Activated naive CD4-positive, alpha-beta T cell treated with anti-CD3 and anti-CD28 coated beads, Interleukin-2, amount 50 U/mL, for 16 hours (primary cell): ENCODE measurements at places on chromosomes 5 and 9.

- DNase-seq = no peak
Observed at GRCh38 chr5:13591621-13592020, 352.9 kb downstream of the DNAH5 start.

GRCh38 chr9:71774920-71775319 lies 6.6 kb upstream of the CEMIP2 start:
- no peak for DNase-seq

DNA sequence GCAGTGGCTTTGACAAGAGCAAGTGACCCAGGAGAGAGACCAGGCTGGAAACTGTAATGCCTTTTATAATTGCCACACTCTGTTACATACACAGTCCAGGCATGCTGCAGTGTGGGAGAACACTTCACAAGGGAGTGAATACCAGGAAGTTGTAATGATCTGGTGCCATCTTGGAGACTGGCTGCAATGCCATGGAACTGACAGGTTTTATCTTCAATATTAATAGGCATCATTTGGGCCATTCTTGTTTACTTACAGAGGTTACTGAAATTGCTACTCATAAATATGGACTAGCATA lies 274.3 kb downstream of the AUH start:
- DNase-seq = no peak

DNA sequence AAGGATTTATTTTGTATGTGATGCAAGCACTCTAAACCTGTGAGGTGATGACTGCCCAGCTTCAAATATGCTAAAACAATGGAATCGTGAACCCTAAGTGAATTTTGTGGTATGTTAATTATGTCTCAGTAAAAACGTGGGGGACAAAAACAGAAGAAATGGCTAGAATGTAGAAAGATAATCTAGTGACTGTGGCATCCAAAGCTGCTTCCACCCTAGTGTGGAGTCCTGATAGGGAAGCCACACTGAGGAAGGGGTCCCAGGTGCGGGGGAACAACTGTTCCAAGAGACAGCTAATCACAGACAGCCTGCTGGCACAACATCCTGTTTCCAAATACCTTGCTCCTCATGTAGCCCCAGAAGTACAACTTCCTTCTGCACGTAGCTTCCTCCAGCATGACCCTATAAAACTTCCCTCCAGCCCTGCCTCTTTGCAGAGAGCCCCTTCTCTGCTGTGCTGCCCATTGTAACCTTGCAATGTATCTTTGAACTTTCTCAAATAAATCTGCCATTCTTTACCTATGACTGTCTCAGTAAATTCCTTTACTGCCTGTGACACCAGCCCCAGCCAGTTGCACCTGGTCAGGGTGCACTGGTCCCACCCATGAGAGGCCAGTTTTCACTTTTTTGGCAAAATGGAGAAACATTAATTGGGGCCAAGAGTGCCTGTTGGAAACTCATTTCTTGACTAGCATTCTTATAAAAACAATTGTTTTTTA lies 4.9 kb downstream of the GMCL2 start:
- DNase-seq = no peak

- no peak for DNase-seq
Observed at GRCh38 chr9:135997090-135998015, 36.2 kb upstream of the UBAC1 start.

DNA sequence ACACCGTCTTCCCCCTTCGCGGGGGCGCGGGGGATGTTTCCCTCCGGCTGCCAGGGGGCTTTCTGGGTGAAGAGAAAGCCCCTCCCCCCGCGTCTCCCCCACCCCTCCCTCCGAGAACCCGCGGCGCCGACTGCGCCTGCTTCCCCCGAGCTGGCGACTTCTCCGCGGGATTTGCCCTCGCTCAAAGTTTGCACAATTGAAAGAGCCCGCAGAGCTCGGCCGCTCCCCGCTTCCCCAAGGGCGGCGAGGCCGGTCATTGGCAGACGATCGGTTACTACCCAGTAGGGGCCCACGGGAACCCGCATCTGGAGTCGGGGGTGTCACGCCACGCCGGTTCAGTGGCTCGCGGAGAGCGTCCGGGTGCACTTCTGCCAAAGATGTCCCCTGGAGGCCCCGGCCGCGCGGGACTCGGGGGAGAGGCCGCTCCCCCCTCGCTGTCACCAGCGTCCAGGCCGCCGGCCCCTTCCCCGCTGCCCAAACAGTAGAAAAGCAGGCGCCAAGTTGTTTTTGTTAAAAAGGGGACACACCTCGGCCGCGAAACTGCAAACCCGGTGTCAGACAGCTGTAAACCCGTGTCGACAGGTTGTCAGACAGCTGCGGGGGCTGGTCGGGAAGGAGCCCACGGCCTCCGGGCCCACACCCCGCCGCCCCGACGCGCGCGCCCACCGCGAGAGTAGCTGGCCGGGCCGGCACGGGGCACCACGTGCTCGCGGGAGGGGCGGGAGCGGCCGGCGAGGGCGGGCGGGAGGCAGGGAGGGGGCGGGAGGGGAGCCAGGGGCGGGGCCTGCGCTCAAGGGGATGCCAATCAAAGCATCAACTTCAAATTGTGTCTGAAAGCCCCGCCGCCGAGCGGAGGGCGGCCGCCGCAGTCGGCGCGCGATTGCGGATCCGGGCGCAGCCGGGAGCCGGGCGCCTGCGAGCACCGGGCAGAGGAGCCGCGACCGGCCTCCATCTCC lies at the start of gene IRX1:
TSS of gene IRX1 (plus strand) at position 827 of the 956 bp plus-strand sequence. CDS start 274 bp downstream, outside the sequence.
- DNase-seq = no peak

DNA sequence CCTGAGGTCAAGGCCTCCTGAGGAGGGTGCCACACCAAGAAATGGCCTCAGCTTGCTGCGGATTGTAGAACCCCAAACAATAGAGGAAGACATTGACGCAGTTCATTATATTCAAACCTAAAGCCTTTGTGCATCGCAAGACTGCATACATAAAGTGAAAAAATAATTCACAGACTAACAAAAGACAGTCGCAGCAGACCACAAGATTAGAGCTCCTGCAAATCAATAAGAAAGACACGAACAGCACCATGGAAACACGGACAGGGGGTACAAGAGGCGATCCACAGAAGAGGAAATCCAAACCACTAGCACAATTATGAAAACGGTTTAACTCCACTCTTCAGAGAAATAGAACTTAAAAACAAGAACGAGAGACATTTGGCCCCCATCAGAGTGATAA lies 10.0 kb upstream of the TCOF1 start:
- DNase-seq = no peak

DNA sequence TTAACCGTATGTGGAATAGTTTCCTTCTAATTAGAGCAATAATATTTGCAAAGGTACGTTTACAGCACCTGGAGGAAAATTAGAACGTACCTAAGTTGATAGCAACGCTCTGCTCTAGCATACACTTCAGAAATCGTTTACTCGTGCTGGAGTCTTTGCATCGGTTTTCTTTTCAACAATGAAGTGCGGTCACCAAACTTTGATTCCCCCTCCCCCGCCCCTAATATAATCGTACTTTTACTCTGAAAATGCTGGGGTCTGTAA lies 506 bp downstream of the ADAMTS19 start:
- no peak for DNase-seq

DNA sequence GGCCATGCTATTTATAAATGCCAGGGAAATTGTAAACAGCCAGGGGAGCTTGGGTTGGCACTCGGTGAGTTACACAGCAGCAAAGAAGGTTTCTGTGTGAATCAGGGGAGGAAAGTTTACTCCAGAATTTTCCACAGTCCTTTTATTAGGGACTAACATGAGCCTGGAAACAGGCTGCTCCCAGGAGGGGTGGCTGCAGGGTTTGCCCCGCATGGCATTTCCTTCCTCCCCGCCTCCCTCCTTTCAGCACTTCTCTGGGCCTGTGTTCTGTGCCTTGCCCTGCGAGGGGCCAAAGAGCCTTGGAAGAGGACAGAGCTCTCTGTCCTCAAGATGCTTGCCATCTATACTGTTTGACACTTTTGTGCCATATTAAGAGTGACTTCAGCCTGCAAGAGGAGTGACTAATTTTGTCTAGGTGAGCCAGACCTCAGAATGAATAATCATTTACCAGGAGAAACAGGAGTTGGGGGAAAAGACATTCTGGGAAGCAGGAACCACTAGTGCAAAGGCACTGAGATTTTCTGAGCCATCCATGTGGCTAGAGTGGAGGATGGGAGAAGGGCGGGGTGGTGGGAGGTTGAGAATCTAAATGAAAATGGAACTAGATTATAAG lies 1.8 kb downstream of the GSN start:
- DNase-seq = no peak

GRCh38 chr5:132473668-132474067 lies 16.9 kb downstream of the IRF1 start:
- DNase-seq = no peak

GRCh38 chr5:22593592-22593991 lies 259.6 kb downstream of the CDH12 start:
- no peak for DNase-seq

DNA sequence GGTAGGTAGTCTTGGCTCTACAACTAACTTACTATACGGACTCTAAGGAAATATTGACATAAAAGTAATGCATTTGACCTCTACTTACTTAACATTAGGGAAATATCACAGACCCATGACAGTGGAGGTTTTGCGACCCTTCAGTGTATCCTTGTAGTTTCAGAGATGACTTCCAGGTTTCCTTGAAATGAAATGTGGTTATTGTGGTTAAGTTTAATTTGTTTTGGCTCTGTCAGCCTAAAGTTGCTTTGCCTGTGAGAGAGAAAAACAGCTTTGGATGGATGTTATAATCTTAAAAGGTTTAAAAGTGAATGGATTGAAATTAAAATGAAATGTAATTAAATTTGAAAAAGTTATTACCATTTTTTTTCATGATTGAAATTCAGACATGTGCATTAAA lies 42.9 kb downstream of the LRRTM2 start:
- DNase-seq = no peak

- no peak for DNase-seq
Observed at GRCh38 chr5:57042524-57042931, 90.6 kb upstream of the MIER3 start.

- no peak for DNase-seq
Observed at GRCh38 chr9:107292821-107293542, 9.9 kb downstream of the RAD23B start.

DNA sequence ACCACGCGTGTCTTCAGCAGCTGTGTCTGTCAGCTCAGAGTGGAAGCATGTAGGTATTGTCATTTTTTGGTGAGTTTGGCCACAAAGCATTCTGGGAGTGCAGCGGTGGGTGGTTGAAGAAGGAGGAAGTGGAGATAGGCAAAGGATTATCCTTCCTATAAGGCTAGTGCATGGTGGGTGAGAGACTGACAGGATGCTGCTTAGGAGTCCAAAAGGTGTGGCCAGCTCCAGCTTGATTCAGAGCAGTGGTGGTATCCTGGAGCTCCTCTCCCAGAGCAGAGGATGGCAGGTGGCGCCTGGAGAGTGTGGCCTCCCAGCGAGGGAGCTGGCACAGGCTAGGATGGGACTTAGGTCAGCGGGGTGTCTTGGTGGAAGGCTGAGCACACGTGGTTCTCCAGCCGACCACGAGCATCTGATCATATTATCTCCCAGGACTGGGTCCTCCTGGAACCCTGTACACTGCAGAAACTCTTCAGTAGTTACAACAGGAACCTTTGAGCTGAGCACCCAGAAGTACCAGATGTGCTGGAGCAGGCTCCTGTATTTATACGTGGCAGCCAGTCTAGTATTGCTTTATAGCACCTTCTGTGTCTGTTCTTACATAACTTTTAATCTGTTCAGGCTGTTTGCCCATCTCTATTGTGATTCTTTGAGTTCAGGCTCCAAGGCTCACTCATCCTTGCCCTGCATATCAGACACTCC lies 29.6 kb downstream of the MAML1 start:
- no peak for DNase-seq

GRCh38 chr5:132771503-132771998 lies 5.5 kb downstream of the SEPTIN8 start:
- DNase-seq = no peak

DNA sequence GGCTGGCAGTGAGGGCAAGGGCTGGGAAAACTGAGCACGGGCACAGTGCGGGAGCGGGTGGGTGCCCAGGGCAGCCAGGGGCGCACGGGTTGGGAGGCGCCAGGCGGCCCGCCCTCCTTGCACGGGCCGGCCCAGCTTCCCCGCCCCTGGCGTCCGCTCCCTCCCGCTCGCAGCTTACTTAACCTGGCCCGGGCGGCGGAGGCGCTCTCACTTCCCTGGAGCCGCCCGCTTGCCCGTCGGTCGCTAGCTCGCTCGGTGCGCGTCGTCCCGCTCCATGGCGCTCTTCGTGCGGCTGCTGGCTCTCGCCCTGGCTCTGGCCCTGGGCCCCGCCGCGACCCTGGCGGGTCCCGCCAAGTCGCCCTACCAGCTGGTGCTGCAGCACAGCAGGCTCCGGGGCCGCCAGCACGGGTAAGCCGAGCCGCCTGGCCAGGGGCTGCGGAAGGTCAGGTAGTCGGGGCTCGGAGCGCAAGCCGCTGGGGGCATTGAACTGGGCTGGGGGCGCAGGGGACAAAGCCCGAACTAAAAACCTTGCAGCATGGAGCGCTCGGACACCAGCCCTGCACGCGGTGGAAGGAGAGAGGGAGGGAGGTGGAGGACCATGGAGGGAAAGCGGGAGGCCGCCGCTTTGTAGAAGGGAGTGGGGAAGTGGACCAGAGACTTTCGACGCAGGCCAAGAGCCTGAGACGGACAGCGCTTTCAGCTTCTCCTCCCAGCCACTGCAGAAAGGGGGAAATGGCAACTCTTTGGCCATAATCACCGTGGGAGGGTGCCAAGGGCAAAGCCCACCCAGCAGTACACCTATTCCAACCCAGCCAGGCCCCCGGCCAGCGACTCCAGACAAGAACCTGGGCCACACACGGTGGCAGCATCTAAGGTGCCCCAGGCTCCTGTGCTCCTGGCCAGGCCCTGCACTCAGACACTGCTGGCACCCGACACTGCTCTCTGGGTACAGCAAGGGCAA lies at the start of gene TGFBI:
TSS of gene TGFBI (plus strand) at position 207 of the 961 bp plus-strand sequence. CDS start at position 275, 68 bp downstream.
- DNase-seq = no peak

- no peak for DNase-seq
Observed at GRCh38 chr9:354453-354852, 139.8 kb downstream of the DOCK8 start.

GRCh38 chr9:134370638-134371037 lies 44.4 kb downstream of the RXRA start:
- DNase-seq = no peak

GRCh38 chr9:133635098-133635497 lies 1.1 kb upstream of the DBH start:
- DNase-seq = no peak

- no peak for DNase-seq
Observed at GRCh38 chr5:154309371-154309745, 118.8 kb downstream of the GALNT10 start.

- no peak for DNase-seq
Observed at GRCh38 chr9:99964336-99964735, 57.9 kb downstream of the STX17 start.

DNA sequence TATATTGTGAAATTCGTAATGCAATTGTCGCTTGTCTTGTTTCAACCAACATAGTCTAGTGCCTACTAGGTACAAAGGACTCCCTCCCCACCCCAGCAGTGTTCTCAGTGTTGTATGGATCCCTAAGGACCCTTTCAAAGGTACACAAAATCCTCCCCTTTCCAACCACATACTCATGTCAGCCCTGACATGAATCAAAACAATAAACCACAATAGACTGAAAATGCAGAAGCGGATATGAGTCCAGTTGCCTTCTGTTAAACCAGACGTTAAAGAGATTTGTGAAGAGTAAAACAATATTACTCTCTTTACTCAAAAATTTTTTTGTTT lies 82.4 kb upstream of the IFNK start:
- DNase-seq = no peak
